ENCODE measurements at places on chromosomes 4 and X.

GRCh38 chr4:82043081-82043808, 330.5 kb downstream of the HNRNPD start:
- DNase-seq: no peak

DNA sequence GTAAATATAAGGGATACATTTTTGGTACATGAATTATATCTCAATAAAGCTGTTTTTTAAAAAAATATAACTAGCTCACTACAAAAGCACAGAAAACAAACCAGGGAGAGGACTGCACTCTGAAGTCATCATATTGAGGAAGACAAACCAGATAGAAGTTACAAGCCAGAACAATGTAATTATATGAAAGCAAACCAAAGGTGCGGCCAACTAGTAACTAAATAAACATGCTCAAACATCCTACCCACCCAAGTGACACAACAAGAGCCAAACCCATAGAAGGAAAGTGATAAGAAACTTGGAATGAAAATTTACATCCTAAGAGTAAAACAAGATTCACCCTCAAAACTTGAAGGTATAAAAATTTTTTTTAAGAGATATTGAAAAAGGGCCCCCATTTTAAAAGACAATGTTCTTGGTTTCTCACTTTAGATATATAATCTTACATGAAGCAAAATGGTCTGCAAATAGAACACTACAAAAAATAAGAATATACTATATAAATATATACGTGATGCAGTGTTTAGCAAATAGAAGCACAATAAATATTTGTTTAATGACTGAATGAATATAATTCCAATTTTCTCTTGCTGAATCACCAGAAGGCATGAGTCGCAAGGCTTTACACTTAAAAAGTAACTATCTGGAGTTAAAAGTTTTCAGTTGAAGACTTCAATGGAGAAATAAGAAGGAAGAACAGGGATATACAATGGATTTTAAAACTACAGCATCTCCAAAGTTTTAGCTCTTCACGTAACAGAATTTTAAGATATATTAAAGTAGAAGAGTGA, 4.0 kb upstream of the SH3D19 start:
- DNase-seq: no peak

- DNase-seq: peak; percentile 26
These were observed 90.7 kb upstream of the DCLK2 start for GRCh38 chr4:149987330-149988086.

- DNase-seq: no peak
These were observed 38.7 kb downstream of the ARHGEF9 start for GRCh38 chrX:63746278-63746677.

DNA sequence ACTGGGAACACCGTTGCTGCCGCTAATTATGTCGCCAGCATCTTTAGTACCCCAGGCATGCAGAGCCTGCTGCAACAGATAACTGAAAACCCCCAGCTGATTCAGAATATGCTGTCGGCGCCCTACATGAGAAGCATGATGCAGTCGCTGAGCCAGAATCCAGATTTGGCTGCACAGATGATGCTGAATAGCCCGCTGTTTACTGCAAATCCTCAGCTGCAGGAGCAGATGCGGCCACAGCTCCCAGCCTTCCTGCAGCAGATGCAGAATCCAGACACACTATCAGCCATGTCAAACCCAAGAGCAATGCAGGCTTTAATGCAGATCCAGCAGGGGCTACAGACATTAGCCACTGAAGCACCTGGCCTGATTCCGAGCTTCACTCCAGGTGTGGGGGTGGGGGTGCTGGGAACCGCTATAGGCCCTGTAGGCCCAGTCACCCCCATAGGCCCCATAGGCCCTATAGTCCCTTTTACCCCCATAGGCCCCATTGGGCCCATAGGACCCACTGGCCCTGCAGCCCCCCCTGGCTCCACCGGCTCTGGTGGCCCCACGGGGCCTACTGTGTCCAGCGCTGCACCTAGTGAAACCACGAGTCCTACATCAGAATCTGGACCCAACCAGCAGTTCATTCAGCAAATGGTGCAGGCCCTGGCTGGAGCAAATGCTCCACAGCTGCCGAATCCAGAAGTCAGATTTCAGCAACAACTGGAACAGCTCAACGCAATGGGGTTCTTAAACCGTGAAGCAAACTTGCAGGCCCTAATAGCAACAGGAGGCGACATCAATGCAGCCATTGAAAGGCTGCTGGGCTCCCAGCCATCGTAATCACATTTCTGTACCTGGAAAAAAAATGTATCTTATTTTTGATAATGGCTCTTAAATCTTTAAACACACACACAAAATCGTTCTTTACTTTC, 1.8 kb downstream of the UBQLN2 start:
- no peak for DNase-seq

DNA sequence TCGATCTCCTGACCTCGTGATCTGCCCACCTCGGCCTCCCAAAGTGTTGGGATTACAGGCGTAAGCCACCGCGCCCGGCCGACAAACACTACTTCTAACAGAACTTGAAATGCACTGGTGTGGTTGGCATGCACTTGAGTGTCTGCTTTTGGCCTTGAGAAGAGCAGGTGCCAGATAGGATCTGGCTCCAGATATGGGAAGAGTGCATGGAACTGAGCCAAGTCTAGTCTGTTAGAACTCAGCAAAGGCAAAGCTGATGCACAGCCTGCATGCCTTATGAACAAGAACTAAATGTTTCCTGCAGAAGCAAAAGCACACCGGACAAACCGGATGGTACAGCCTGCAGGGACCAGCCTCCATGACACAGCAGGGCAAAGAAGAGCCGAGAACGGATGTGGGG, 35.1 kb upstream of the TBL1X start:
- DNase-seq: no peak

GRCh38 chr4:138035781-138036258, 206.3 kb downstream of the SLC7A11 start:
- DNase-seq: no peak

DNA sequence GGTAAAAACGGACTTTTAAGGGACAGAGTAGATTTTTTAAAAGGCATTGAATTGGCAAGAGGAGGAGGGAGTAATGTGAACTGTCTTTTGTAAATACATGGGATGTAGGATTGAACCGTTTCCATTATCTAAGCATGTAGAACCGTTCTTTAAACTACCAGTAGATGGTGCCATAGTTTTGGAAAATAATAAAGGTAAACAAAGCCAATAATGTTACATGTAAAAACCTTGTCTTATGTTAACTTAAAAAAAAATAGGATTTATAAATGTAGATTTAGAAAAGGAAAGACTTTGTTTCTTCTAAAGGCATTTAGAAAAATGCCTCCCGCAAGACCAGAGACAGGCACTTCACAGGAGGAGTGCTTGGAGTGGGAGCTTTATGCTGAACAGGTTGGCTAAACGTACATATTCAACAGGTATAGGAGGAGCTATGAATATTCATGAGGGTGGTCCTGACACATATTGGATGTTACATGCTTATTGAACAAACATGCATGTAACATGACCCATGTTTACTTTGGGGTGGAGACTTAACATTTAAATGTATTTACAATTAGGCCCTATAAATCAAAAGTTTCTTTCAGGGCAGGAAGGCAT, 45.5 kb upstream of the FAM241A start:
- DNase-seq: no peak

GRCh38 chr4:150960079-150960478, 55.0 kb downstream of the LRBA start:
- no peak for DNase-seq

- peak; percentile 83 for DNase-seq
These were observed at the start of gene DMD for GRCh38 chrX:33211356-33212260. Gene DMD, minus strand, starts transcription at chrX:33211549. Its CDS starts 237 bp downstream, at chrX:33211312.

DNA sequence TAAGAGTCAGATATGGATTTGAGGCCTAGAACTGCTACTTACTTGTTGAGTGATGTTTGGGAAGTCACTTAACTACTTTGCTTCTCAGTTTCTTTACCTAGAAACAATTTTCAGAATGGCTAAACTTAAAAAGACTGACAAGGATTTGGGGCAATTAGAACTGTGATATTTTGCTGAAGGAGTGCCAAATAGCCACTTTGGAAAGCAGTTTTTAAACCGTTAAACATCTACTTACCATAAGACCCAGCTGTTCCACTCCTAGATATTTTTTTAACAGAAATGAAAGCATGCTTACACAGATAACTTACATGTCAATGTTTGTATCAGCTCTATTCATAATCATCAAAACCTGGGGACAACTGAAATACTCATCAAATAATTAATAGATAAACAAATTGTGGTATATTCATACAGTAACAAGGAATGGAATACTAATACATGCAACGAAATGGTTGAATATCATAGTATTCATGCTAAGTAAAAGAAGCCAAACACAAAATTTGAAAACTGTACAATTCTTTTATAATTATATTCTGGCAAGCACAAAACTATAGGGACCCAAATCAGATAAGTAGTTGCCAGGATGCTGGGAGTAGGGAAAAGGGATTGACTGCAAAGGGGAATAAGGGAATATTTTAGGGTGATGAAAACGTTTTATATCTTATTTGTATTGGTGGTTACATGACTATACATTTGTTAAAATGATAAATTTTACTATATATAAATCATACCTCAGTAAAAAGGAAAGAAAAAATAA, 24.0 kb downstream of the RPA4 start:
- DNase-seq: no peak

GRCh38 chr4:173578956-173579355, 48.9 kb upstream of the HAND2 start:
- no peak for DNase-seq

GRCh38 chrX:41863343-41864203, 59.8 kb downstream of the CASK start:
- no peak for DNase-seq

GRCh38 chr4:2946812-2947600, 16.2 kb downstream of the NOP14 start:
- DNase-seq: no peak

- peak; percentile 58 for DNase-seq
These were observed 6.0 kb downstream of the FRG2 start for GRCh38 chr4:190020790-190021717.

GRCh38 chr4:152613841-152614721, 65.7 kb downstream of the TMEM154 start:
- DNase-seq: no peak

GRCh38 chr4:155032521-155033229, 175.8 kb upstream of the NPY2R start:
- no peak for DNase-seq

GRCh38 chr4:88868510-88868909, 170.9 kb upstream of the NAP1L5 start:
- no peak for DNase-seq

DNA sequence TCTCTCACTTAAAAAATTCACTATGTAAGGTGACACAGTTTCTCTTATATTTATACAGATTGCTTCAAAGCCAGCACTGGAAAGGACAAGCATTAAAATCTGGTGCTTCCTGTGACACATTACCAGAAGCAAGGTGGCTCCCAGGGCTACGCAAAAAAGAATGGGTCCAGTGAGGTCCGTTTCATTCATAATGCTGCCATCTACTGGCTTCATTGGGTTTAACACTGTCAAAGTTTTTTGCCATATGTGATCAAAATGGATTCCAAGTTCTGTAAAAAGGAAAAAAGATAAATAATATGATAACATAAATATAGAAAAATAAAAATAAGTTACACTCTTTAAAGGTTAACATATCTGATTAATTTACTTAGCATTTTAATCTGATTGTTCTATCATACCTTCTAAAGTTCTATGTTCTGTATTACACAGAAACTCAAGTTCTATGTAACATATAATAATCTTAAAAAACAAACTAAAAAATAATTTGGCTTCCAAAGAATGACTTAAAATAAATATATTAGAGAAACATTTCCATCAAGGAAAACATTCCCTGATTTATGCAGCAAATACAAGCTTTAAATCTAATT, 22.1 kb downstream of the YIPF7 start:
- no peak for DNase-seq

- peak; percentile 38 for DNase-seq
These were observed 11.1 kb downstream of the SLC25A43 start for GRCh38 chrX:119410027-119410819.

DNA sequence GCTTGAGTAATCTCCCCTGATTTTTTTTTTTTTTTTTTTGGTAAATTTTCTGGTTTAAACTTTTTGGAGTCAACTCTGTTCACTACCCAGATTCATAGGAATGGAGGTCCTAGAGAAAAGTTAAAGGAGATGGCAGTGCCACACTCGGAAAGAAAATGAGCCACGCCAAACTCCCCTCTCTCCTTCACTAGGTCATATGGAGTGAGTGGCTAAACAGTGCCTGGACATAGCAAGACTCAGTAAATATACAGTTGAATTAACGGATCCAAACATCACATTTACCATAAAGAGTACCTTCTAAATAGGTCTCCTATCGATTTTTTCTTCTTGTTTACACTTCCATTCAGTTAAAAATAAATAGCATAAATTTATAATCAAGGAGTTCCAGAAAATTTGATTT, 13.6 kb upstream of the AMTN start:
- DNase-seq: no peak

DNA sequence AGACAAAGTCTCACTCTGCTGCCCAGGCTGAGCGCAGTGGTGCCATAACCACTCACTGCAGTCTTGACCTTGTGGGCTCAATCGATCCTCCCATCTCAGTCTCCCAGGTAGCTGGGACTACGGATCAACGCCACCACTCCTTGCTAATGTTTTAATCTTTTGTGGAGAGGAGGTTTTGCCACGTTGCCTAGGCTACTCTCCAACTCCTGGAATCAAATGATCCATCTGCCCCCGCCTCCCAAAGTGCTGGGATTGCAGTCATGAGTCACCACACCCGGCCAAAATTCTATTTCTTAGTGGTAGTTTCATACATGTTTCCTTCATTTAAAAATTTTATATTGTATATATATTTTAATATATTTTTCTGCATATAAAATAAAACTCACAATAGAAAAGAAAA, 125.8 kb upstream of the CLNK start:
- DNase-seq: no peak

DNA sequence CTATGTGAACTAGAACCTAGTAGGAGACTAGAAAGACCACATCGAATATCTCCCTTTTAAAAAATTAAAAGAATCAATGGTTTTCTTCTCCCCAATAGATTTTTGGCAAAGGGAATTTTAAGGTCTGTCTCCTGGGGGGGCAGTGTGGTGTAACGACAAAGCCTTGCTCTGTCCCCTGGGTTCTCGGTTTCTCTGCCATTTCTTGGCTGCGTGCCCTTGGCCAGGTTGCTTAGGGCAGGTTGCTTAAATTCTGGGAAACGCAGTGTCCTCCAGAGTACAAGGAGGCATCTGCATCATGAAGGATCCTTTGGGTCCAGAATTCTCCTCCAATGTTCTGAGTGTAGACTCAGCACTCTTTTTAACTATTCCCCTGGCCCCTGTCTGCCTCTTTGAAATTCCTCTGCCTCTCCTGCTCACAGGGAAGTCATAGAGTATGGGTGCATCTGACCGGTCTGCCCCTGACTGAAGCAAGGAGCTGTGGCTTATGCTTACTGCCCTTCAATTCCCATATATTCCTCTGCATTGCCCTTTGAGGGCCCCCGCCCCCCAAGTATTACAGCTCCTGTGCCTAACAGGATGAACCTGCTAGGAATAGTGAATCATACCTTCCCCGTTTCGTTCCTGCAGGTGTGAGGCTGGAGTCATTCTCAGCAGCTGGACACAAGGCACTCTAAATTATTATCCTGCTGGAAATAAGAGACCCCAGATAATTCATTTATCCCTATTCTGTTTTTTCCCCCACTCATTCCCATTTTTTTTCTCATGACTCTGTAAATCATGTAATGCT, 2.2 kb downstream of the KIT start:
- no peak for DNase-seq

Data from femur (tissue), 1 donor.